Aorta (tissue), 5 donors: ENCODE measurements at places on chromosomes 2 and 18.
A peak's percentile ranks its signal among the peaks of the same experiment; 100 is the strongest.

GRCh38 chr2:75033516-75033915 lies 75.1 kb downstream of the POLE4 start:
- no peak for DNase-seq

GRCh38 chr18:9708434-9709303 lies 568 bp downstream of the RAB31 start:
- DNase-seq: peak; percentile 81

DNA sequence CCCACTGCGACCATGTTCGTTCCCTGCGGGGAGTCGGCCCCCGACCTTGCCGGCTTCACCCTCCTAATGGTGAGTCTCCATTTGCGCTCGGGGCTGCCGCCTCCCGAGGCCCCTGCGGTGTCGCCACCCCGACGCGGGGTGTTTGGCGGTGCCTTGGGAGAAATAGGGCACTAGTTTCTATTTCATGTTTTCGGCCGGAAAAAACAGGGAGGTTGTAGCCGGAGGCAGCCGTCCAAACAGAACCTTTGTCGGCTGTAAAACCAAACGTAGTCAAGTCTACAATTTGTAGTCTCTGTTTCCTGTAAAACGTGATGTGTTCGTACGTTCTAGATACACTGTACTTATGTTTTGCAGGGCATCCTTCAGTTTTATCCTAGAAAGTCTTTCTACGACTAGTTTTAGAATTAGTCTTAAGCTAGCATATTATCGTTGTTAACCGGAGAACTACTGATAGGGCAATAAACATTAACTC lies 290 bp downstream of the PSMG2 start:
- DNase-seq: no peak

DNA sequence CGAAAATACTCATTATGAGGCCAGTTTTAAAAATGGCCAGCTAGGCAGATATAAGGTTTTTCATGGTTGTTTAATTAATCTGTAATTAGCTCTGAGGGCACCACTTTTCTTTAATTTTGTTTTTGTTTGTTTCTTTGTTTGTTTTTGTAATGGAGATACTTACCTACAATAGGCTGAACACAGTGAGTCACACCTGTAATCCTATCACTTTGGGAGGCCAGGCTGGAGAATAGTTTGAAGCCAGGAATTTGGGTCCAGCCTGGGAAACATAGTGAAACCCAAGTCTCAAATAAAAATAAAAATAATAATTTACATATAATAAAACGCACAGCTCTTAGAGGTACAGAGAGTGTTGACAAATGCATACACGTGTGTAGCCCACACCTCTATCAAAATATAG lies 56.8 kb upstream of the MSH2 start:
- no peak for DNase-seq

GRCh38 chr2:197839856-197840255 lies 35.5 kb downstream of the PLCL1 start:
- no peak for DNase-seq

DNA sequence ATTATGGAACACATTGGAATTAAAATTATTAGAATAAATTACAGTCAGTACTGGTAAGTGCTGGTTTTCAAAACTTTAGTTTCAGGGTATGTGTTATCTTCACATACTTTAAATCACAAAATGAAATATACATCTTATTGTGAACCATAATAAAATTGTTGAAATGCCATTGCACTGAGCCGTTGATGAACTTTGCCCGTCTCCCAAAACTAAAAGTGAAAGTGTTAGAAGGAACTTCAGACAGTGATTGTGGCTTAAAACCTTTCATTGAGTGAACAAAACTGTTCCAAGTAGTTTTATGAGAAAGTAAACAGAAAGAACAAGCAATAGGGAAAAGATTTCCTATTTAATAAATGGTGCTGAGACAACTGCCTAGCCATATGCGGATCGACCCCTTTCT lies 811.6 kb downstream of the PLCL1 start:
- DNase-seq: no peak

- DNase-seq: no peak
These were observed 481.9 kb downstream of the METTL4 start for GRCh38 chr18:2089396-2089795.

- no peak for DNase-seq
These were observed 42.7 kb downstream of the RRM2 start for GRCh38 chr2:10165282-10165681.

GRCh38 chr2:133389569-133389968 lies 178.7 kb downstream of the NCKAP5 start:
- no peak for DNase-seq

DNA sequence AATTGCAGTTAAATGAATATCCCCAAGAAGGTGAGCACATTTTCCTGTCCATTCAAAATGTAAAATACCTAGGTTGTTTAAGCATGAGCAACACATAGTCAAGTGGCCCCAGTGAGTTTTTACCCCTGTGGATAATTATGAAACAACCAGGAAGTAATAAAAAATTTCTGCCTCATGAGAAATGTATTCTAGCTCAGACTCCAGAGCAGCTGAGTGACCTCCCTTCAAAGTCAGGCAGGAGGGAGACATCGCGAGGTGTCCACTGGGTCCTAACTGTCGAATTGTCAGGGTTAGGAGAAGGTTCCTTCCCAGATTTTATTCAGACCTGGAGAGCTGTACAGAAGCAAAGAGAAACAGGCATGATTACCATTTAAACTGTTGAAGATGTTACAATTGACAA lies 416.6 kb upstream of the SMIM21 start:
- no peak for DNase-seq

DNA sequence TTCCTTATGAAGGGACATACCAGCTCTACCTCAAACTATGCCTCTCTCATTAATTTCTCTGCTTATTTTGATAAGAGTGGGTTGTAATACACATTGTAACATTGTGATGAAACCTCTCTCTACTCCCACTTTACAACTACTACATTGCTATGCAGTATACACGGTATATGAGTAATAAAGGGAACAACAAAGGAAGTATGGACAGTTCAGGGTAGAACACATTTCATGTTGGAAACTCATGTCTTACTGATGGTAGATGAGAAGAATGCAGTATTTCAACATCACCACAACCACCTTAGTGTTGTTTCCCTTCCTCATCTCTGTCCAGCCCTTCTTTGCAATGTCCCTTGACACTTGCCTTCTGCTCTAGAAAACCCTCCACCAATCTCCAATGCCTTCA lies 515.9 kb upstream of the CELF4 start:
- no peak for DNase-seq

- DNase-seq: no peak
These were observed 2.1 kb downstream of the C2orf49 start for GRCh38 chr2:105339414-105339813.

GRCh38 chr2:169050476-169051240 lies 18.7 kb upstream of the DHRS9 start:
- no peak for DNase-seq

GRCh38 chr2:191757208-191757607 lies 79.3 kb downstream of the NABP1 start:
- DNase-seq: no peak

DNA sequence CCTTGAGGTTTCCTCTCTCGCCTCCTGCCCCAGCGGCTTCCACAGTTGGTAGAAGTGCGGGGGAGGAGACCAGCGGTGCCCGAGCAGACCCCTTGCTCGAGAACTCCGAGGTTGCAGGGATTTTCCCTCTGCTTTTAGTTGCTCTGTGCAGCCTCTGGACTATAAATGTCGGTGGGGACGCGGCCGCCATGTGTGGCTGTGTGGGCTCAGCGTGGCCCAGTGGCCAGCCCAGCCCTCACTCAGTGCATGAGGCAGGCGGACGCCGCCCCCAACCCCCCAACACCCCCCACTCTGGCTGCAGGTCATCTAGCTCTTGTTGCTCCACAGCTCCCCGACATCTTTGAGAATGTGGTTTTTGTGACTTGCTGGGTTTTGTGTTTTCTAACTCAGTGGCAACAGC lies 15.3 kb upstream of the D2HGDH start:
- no peak for DNase-seq

DNA sequence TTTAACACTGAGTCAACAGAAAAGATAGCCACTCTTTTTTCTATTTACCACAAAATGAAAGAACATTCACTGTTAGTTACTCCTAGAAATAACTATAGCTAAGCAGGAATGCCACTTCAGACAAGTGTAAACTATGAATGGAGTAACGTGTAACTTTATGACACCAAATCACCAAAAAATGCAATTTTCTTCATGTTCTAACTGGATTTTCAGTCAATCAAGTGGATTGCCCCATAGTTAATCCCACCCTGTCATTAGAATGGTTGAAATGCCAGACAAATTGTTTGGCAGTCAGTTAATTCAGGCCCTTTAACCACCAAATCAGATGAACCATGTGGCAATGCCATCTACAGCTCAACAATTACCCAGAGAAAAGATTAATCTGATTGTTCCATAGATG lies 9.9 kb downstream of the EPHA4 start:
- DNase-seq: no peak

DNA sequence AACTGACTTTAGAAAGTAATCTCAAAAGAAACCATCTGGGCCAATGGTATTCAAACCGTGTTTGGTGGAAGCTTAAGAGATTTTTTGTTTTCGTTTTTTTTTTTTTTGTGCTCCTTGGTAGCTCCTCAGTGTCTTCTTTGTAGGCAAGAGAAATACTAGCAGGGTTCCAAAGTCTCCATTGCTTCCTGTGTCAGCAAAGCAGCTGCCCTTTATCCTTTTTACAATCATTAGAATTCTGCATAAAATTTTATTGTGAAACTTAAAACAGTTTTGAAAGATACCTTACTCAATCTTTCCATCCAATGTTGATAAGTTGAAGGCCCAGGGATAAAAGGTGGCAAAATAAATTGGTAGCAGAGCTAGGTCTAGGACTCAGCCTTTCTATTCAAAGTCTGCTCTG lies 479 bp downstream of the IL1F10 start:
- no peak for DNase-seq

DNA sequence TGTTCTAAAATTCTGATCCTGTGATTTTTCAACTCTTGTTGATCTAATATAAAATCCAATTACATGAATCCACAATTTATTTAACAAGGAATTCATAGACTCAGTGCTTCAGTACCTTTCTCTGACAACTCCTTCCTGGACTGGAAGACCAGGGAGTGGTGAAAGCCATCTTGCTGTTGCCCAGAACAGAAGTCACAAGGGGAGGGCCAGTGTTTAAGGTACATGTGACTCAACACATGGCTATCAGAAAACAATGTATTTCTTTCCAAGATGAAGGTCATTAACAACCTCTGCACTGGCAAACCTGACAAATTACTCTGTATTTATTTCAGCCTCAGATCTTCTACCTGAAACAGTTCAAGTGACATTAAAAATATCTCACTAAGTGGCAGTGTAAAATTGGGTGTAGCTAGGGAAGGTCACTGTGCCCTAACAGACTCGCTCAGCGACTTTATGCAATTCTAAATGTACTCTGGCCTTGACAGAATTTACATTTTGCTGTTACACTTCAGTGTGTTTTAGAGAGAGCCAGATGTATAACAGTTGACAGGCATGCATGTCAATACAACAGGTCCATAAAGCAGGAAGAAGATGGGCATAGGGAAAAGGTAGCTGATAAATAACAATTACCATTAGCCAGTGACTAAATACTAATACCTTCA lies 75.4 kb downstream of the NCKAP5 start:
- no peak for DNase-seq

- DNase-seq: no peak
These were observed 164.1 kb downstream of the GALNT14 start for GRCh38 chr2:30974092-30974491.

GRCh38 chr2:121303531-121304263 lies 18.7 kb upstream of the TFCP2L1 start:
- no peak for DNase-seq

DNA sequence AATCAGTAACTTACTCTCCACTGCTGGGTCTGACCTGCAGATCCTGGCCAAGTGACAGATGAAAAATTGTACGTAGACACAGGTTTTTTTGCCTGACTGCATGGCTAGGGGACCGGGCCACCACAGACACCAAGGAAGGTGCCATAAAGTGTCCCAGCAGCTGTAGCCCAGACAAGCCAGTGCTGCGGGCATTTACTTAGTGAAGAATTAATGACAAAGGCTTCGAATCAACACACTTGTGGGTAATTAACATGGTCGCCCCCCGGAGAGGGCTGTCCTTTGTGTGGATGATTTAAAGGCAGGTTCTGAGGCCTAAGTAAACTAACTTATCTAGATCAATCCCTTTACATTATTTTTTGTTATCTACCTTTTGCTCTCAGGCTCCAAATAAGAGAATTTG lies 1709.1 kb upstream of the LRRTM1 start:
- no peak for DNase-seq

GRCh38 chr2:143629340-143629739 lies 500.1 kb downstream of the ARHGAP15 start:
- DNase-seq: no peak

DNA sequence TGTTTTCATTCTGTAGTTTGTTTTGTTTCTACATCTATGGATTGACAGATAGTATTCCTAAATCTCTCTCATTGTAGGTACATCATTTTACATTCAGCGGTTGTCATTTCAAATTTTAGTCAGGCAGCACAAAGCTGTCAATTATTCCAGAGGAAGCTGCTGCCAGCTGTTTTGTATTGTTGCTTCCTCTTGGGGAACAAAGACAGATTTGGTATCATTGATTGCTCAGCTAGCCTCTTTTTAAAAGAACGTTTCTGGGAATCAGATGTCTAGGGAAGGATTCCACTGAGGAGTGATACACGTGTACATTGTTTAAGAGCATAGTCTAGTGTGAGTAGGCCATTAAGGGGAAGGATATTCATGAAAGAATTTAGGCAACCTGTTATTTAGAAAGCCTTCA lies 145.8 kb downstream of the AGPS start:
- no peak for DNase-seq

- no peak for DNase-seq
These were observed 493.7 kb upstream of the TNP1 start for GRCh38 chr2:217353591-217353990.

DNA sequence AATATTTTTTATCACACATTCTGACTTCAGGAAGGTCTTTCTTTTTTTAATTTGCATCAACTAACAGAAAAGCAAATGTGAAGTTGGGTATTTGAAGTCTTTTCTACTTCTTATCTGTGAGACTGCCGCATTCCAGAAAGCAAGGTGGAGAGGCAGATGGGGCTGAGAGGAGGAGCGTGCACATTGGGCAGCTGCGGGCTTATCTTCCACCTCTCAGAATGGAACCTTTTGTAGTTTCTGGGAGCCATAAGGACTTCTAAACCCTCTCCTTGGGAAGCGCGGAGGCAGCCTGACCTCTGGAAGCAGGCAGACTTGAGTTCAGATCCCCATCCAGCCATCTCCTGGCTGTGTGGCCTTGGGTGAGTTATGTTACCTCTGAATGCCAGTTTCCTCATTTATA lies 3.9 kb downstream of the MAPRE3 start:
- DNase-seq: no peak

DNA sequence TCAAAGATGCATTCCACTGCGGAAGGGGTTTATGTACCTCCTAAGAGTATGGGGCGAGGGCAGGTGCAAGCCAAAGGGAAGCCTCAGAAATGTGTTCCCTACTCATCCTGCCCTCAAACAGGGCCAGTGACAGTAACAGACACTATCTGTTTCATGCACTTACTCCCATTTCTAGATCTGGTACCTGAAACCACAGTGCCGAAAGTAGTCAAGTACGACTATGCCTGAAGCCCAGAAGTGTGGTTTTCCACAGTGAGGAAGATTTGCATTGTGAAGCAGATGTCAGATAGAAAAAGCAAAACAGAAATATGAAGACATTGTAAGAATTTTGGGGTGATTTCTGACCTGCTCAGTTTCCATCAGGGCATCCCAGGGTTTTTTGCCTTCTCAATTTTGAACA lies 748.7 kb downstream of the RNF144A start:
- DNase-seq: no peak

- DNase-seq: no peak
These were observed 36.9 kb downstream of the CCBE1 start for GRCh38 chr18:59660366-59660765.
